ENCODE measurements at places on chromosomes 16 and 17.

DNA sequence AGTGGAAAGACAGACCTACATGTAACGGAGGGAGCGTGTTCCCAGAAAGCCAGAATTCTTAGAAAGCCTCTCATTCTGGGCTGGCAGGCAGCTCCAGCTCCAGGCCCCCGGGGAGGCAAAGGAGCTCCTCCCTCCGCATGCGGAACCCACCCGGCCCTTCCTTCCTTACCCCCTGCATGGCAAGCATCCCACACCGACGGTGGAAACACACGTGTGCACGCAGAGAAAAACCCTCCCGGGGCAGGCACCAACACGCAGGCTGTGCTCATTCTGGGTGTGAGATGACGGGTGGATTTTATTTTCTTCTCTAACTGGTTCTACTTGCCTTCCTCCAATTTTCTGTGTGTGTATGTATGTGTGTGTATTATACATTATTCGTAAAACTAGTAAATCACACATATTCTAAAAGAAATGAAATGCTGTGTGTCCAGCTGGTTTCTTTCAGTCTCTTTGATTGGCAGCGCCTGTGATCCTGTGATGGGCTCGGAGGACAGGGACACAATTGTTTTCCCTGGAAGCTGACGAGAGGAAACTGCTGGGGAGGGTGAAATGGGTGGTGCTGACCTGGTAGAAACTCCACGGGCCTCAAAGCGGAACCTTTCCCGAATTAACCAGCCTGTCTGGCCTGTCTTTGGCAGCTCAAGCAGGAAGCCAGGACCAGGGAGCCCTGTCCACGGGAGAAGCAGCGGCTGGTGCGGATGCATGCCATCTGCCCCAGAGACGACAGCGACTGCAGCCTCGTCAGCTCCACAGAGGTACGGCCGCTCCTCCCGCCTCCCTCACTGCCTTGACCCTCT lies 22.2 kb downstream of the CARD14 start:
- peak; percentile 34 for DNase-seq

GRCh38 chr16:7239547-7239946 lies 93.1 kb upstream of the RBFOX1 start:
- no peak for DNase-seq

GRCh38 chr16:629185-629832 lies 1.5 kb upstream of the WFIKKN1 start:
- no peak for DNase-seq

GRCh38 chr17:81432941-81433340 lies 37.7 kb downstream of the BAHCC1 start:
- no peak for DNase-seq

GRCh38 chr17:80439499-80439898 lies 24.5 kb downstream of the ENDOV start:
- no peak for DNase-seq

DNA sequence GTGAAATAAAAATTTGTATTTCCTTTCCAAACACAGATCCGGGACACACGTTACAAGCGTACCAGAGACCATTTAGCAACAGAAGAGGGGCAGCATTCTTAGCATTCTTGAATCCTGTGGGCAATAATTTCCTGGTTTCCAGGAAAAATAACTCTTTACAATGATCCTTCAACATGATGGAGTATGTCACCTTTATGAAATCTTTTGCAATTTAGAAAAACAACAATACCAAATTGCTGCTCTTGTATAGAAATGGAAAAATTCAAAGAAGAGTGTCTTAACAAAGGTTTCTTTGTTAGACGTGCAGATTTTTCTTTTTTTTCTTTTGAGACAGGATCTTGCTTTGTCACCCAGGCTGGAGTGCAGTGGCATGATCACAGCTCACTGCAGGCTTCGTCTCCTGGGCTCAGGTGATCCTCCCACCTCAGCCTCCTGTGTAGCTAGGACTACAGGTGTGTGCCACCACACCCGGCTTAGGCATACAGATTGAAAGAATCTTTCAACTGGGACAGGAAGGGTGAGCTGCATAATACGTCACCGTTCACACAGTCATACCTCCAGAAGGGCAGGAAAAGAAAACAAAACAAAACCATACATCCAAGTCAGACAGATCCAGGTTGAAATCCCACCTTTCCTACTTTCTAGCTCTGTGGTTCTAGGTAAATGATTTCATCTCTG lies 10.8 kb upstream of the GCSH start:
- no peak for DNase-seq

- DNase-seq = no peak
These were observed 498.2 kb upstream of the ERCC4 start for GRCh38 chr16:13421726-13422125.

DNA sequence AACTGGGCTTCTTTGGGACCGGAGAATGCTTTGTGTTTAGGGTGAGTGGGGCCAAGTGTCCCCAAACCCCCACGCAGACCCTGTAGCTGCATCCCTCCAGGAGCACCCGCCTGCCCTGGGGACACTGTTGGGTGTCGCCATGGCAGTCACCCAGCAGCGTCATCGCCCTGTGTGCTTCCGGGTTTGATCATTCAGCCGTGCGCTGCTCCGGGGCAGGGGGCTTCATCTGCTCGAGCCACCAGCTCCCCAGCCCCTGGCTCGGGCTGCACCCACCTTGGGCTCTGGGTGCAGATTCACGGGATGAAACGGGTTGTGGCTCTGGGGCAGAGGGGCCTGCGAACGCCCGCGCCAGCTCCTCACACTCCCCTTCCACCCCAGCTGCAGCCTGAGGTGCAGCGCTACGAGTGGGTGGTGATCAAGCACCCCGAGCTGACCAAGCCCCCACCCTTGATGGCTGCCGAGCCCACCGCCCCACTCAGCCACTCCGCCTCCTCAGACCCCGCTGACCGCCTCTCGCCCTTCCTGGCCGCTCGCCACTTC lies 13.8 kb upstream of the ATP6V0C start:
- no peak for DNase-seq

Measured in common myeloid progenitor, CD34-positive (primary cell).